Dermis microvascular lymphatic vessel endothelial cell (primary cell): ENCODE measurements at places on chromosomes 3 and 15.
A peak's percentile ranks its signal among the peaks of the same experiment; 100 is the strongest.

DNA sequence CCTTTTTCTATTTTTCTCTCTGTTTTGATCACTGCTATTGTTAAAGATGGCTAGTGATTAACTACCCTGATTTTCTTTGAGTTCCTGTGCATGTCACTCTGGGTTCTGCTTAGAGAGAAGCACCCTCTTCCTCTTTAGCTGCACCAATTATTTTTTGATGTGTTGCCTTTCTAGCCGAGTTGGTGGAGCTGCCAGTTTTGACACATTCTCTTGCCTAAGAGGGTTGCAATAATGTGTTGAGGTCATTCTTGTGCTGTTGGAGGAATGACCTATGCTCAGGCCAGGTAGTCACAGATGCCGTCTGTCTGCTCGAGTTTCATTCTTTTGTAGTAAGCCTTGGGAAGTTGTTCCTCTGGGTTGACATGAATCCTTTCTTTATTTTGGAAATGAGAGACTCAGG is 84.6 kb upstream of the DPH6 start:
- no peak for DNase-seq

DNA sequence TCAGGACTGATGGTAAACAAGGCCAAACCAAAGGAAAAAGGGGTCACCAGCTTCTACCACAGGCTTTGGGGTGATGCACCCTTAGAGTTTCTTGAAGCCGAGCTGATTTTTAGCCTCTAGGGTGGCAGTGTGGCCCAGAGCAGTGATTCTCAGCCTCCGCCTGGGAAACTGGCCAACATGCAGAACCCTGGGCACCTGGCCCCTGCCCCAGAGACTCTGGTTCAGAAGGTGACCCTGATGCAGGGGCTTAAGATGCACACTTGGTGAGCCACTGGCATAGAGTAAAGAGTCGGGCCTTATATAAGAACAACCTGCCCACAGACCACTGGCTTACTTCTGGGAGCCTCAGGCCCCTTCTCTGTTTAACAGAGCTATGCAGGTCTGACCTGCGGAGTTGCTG is 44.5 kb downstream of the SYNM start:
- DNase-seq, result no peak

DNA sequence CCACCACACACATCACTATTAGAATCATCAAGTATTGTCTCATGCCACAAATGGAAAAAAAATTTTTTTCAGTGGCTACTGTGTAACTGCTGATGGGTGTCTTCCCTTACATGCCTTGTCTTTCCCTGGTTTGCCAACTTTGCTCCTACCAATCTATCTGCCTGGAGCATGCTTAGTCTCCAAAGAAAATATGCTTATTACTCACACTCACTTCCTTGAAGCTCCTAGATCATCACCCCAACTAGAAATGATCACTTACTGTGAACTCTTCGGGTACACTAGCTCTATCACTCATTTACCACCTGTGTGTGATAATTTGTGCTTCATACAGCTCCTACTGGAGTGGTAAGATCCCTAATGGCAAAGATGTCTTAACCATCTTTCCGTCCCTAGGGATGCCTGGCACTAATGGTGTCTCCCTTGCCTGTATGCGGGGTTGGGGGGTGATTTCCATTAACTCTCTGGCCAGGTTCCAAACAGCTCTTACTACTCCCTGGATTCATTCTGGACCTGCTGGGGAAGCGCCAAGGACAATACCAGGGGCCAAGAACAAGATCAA is 799 bp downstream of the VPS33B start:
- DNase-seq, result no peak

- DNase-seq, result no peak
Observed at GRCh38 chr15:98858610-98859023, 149.0 kb downstream of the PGPEP1L start.

DNA sequence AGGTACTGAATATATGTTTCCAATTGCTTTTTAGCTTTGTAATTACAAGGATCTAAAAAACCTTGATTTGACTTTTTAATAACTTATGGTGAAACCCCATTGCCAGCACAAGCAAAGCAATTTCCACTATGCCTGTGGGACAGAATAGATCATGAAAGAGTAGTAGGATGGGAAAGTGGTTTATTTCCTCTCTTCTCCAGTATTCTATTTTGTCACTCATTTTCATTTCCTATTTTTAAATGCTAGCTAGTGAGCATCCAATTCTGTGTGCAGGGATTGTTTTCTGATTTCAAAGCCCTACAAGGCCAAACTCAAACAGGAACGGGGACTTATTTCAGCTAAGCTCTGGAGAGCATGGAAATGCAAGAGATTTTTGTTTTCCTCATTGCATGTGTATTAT is 132.0 kb upstream of the TGFBR2 start:
- no peak for DNase-seq

DNA sequence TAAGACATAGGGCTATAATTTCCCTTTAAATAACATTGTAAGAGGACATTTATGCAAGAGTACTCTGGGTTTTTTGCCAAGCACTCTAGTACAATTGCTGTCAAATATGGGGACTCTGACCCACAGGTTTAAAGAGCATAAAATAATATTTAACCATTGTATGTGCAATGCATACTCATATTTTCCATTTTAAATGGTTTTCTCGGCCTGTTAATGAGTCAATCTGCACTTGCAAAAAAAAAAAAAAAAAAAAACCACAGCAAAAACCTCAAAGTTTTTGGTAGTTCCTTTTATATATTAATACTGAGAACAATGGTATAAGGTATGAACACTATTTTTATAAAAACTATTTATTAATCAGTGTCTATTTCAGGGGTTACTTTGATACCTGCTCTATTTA is 304.0 kb upstream of the CBLB start:
- DNase-seq, result no peak

DNA sequence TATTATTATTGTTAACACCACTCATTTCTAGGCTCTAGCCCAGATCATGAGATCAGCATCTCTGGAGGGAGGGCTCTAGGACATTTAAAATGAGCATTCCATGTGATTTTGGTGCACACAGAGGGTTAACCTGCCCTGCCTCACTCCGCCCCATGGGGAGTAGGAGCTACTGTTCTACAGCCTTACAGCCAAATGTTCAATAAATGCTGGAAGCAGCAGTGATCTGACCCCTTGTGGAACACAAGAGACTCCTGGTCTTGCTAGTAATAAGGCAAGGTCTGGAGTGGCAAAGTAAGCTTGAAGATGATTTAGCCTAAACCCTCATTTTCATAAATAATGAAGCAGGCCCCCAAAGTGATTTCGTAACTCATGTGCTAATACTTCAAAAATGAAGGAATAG is 166.4 kb upstream of the EOMES start:
- DNase-seq, result no peak

DNA sequence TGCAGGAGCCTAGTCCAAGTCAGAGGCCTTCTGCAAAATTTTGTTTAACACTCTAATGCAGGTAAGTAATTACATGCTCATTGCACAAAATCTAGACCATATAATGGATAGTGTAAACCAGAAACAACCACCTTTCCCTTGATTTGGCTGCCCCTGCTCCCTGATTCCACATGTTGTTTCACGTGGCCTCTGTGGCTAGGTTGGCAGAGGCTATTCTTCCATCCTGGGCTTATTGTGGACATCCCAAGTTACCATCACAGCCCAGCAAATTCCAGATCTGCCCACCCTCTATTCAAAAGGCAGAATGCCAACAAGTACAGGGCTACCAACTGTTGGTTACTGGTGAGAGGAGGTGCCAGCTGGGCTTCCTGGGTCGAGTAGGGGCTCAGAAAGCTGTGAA is 794.5 kb upstream of the GRM7 start:
- DNase-seq, result no peak

DNA sequence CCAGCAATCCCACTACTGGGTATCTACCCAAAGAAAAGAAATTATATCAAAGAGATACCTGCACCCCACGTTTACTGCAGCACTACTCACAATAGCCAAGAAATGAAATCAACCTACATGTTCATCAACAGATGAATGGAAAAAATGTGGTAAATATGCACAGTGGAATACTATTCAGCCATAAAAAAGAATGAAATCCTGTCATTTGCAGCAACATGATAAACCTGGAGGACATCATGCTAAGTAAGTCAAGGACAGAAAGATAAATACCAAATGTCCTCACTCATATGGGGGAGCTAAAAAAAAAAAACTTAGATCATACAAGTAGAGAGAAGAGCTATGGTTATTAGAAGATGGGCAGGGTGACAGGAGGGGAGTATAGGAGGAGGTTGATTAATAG is 9.1 kb downstream of the ZBTB11 start:
- DNase-seq, result no peak

DNA sequence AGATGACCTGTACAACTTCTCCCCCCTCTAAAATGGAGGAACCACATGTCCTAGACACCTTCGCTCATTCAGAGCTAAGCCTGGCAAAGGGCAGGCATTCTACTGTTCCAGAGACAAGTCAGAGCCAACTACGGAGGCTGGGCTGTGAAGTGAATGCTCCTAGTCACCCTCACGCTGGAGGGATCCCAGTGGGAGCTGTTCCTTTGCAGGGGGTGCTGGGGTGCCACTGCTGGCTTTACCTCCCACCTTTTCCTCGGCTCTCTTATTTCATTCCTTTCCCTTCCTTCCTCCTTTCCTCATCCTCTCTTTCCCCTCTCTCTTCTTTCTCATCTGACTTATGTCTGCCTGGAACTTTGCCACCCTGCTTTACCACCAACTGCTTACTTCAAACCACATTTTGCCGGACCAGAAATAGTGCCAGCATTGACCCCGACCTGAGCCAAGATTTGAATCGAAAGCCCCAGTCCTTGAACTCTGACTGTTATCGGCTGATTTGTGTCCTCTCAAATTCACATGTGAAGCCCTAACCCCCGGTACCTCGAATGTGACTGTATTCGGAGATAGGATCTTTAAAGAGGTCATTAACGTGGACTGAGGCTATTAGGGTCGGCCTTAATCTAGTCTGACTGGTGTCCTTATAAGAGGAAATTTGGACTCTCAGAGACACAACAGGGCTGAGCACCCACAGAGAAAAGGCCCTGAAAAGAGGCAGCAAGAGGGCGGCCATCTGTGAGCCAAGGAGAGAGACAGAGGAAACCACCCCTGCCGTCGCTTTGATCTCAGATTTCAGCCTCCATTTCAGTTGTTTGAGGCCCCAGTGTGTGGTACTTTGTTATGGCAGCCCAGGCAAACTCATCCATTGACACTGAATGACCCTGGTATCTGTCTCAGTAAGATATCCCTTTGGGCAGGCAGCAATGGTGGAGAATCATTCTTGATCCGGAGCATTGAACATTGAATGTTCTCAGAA is 31.3 kb upstream of the TBC1D21 start:
- no peak for DNase-seq

GRCh38 chr15:40680151-40680550 is 14.8 kb upstream of the RAD51 start:
- no peak for DNase-seq

DNA sequence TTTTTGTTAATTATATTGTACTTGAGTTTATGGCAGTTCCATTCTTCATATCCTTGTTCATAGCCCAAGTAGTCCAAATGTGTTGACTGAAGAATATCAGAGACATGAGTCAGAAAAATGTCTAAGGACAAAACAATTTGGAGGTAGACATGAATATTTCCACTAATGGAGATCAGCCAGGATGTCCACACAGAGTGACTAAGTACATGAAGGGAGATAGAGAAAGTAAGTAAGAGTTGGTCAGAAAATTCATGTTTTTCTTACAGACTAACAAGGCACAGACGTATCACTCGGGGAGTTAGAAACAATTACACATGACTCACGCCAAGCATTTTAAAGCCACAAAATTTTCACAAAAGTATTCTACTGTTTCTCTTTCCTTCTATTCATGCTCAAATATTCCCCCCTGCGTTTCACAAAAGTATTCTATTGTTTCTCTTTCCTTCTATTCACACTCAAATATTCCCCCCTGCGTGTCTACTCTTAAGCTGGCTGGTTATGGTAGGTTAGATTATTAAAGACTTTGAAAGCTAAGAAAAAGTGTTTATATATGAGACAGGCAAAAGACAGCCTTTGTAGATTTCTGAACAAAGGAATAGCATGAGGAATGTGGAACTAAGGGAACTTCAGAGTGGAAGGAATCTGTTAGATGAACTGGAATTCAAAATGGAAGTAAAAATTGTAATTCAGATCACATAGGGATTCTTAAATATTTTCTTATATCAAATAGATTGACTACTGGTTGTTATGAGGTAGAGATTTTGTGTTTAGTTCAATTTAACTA is 648.7 kb upstream of the CCDC54 start:
- DNase-seq, result peak; percentile 16

GRCh38 chr3:37970802-37971201 is 19.8 kb upstream of the VILL start:
- DNase-seq, result peak; percentile 26

DNA sequence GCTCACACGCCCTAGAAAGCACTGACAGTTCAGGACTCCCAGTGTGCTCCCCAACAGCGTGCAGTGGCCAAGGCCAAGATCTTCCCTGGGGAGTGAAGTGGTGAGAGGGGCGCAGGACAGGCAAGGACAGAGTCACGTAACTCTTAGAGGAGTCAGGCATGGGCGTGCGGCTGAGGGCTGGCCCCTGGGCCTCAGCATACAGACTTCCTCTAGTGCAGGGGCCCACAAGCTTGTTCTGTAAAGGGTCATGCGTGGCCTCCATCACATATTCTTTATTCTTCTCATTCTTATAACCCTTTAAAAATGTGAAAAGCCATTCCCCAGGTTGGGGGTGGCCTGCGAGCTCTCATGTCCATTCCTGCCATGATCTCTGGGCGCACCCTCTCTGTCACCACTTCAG is 25.2 kb downstream of the TMEM43 start:
- no peak for DNase-seq

DNA sequence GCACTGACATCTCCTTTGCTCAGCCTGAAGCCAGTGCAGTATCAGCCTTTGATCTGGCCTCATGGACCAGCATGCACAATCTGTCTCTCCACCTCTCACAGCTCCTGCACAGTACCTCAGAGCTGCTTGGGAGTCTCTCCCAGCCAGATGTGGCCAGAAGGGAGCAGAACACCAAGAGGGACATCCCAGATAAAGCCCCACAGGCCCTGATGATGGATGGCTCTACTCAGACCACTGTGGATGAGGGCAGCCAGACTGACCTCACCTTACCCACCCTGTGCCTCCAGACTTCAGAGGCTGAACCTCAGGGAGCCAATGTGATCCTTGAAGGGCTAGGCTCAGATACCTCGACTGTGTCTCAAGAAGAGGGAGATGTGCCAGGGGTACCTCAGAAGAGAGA is 44.4 kb downstream of the CDAN1 start:
- DNase-seq, result no peak

- no peak for DNase-seq
Observed at GRCh38 chr3:136904746-136905145, 42.7 kb downstream of the NCK1 start.

DNA sequence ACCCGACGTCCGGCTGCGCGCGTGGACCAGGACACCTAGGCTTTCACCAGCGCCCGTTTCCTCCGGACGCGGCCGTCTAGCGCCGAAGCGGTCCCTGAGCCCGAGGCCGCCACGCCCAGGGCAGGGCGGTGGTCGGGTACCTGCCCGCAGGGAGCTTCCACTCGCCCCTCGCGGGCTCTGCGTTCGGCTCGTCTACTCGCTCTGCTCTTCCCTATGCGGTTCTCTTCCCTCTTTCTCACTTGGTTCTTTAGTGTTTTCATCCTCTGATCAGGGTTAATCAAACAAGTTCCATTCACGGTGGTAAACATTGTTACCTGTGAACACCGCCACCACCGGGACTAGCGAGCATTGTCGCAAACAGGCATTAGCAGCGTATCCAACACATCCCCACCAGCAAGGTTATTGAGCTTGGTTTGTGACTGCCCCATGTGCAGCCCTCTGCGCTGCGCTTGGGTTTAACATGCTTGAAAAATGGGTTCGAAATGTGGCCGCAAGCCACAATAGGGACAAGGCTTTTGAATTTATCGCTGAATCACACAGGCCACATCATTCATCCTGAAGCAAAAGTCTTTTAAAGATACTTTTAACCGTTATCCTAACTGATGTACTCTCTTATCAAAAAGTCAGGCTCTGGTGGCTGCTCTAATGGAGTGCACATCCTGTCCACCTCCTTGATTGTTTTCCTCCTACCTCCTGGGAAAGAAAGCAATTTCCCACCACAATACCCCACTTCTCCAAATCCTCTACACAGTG is 843 bp upstream of the CD47 start:
- DNase-seq, result no peak
